NCI-H1092 (cell line): ENCODE measurements at places on chromosomes 2 and 18.

DNA sequence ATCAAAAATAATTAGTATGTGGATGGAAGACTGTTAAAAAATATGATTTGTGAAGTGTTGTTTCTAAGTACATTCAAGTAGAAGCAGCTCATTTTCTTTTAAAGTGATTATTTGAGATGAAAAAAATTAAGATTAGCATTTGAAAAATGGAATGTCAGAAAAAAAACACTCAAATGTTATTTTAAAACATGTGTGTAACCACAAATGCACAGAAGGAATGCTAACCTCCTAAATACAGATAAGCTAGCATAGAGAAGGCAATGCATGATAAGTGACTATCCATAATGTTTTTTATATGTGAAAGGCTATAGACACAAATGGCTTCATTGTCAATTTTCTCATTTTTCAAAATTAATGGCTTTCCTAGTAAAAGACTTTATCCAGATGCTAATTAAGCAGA is 198.9 kb downstream of the NYAP2 start:
- no peak for DNase-seq

GRCh38 chr2:133424876-133425275 is 143.4 kb downstream of the NCKAP5 start:
- no peak for DNase-seq

GRCh38 chr18:37956020-37956419 is 390.4 kb upstream of the CELF4 start:
- DNase-seq, result no peak

- no peak for DNase-seq
Measured at GRCh38 chr18:813172-814071, 1.4 kb upstream of the YES1 start.

DNA sequence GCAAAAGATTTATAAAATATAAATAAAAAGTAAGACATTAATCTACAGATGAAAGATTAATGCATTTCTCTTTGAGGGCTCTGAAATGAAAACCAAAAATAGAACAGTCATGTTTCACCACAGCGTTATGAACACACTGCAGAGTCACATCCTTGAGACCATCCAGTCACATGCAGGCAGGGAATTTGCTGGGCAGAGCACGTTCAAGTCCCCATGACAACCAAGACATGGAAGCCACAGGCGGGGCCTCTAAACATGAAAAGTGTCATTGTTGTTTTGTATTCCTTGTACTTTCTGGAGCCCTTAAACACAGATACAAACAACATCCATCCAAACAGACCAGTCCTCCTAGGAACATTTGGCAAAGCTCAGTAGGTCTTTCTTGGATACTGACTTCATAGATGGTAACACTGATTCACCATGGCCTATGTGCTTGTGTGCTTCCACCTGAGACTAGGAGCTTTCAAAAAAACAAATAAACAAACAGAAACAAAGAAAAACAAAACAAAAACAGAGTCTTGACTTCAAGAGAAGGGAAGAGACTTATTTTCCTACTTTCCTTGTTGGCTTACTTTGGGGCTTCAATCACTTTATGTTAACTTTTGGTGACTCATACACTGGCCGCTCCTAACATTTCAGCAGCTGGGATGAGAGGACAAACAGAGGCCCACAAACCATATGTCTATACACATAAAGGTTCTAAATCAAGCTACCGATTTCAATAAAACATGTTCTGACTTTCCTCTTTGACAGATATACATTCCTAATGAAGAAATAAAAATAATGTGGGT is 99.5 kb upstream of the CCDC85A start:
- DNase-seq, result no peak

DNA sequence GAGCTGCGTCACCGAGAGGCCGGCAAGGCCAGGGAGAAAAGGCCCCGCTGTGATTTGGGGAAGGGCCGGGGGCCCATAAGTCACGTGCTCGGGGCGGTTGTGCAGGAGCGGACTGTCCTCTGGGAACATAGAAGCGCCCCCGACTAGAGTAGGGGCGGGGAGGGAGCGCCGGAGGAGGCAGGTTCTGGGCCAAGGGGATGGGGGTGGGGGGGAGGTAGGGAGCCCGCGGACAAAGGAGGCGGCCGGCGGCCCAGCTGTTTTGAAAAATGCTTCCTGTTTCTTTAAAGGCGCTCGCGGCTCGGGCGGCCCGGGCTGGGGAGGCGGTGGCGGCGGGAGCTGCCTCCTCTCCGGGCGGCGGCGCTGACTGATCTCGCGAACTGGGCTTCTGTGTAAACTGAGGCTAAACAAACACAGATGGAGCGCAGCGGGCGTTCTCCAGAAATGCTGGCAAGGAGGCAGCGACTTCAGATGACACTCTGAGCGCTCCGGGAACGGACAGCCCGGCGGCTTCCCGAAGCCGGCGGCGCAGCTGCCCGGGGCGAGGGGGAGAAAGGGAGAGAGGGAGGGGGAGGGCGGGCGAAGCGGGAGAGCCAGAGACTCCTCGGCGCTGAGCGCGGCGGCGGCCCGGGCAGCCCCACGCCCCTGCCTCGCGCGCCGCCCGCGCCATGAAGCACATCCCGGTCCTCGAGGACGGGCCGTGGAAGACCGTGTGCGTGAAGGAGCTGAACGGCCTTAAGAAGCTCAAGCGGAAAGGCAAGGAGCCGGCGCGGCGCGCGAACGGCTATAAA is at the start of gene ATOH8:
Gene ATOH8, plus strand, starts transcription at position 467 of the 788 bp plus-strand sequence. Its CDS starts 199 bp downstream, at position 666.
- DNase-seq, result peak; percentile 46

DNA sequence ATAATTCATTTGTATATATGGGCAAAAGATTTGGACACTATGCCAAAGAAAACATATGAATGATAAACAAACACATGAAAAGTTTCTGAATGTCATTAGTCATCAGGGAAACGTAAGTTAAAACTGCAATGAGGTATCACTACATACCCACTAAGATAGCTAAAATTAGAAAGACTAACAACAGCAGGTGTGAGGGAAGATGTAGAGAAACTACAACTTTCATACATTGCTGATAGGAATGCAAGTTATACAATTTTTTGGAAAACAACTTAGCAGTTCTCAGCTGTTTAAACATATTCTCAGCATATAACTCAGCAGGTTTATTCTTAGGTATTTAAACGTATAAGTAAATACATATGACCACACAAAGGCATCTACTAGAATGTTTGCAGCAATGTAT is 563.5 kb upstream of the KLHL29 start:
- no peak for DNase-seq

GRCh38 chr2:46651363-46652099 is 172.2 kb downstream of the TMEM247 start:
- DNase-seq, result no peak
